ENCODE measurements at places on chromosomes 2 and 18.

DNA sequence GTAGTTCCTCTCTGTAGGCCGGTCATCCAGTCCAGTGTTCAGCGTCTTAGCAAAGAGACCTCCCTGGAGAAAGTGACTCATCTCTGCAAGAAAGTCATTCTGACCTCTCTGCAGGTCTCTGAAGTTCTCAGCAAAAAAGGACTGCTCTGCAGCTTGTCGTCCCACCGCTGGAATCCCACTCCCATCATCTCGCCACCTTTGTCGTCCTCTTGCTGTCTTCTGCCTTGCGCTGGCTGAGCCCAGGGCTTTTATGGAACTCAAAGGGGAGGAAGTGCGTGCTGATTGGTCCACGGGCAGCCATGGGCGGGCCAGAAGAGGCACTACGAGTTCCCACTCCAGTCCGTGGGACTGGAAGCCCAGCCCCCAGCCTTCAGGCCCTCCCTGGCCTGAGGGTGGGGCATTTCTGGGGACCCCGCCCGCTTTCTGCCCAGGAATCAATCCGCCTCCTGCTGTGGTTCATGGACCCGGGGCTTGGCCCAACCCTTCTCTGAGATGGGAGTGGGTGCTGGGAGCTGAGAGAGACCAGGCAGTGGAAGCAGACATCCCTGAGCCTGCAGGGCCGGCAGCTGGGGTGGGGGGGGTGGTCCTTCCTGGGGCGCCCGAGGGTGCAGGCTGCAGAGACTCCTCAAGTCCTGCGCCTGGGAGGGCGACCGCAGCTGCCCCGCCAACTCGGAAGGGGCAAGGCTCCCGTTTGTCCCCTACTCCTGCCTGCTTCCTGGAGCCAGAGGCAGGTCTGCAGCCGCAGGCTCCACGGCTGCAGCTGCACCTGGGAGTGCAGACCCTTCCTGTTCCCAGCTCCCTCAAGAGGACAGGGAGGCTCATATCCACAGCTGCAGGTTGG lies 660.7 kb upstream of the RAB6C start:
- DNase-seq: no peak

DNA sequence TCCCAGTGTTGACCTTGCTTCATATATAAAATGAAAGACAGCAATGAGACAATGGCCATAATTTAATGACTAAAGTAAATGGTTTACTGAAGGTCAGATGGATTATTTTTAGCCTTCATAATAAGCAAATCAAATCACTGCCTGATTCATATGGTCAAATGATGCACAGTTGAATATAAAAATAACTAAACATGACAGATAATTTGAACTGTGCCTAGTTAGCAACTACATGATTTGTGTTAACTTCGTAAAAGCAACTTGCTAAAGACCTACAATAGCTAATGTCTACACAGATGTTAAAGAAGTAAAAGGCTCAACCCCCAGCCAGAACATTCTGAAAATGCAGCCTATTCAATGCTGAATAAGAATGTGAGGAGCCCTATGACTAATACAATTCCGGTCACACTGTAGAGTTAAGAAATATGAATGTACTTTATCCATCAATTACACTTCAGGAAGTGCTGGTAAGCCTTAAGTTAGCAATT lies 590.8 kb upstream of the CDH2 start:
- no peak for DNase-seq

GRCh38 chr2:148586522-148587128 lies 57.9 kb upstream of the EPC2 start:
- DNase-seq: no peak

DNA sequence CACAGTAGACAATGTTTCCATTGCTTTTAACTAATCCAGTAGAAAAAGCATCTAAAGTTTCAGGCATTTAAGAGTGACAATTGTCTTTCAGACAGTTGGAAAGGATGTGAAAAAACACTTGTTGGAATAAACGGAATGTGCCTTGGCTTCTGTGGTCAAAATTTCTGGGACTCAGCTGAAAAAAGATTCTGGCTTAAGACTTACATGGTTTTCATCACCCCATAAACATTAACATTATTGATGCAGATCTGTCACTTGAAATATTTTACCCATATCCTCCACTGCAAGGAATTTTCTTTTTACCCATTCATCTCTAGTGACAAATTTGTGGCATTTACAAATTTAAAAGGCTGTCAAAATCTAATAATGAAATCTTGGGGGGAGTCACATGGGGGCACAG lies 166.0 kb downstream of the SRBD1 start:
- no peak for DNase-seq

DNA sequence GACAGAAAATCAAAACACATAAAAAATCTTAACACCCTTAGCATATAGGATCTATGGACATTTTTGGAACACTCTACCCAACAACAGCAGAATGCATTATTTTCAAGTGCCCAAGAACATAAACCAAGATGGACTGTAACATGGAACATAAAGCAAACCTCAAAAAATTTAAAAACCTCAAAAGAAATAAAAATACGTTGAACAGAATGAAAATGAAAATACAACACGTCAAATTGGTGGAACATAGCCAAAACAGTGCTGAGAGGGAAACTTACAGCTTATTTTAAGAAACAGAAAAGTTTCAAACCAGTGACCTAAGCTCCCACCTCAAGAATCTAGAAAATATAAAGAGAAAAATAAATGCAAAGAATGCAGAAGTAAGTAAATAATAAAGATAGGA lies 58.3 kb upstream of the BCL2L11 start:
- DNase-seq: no peak

DNA sequence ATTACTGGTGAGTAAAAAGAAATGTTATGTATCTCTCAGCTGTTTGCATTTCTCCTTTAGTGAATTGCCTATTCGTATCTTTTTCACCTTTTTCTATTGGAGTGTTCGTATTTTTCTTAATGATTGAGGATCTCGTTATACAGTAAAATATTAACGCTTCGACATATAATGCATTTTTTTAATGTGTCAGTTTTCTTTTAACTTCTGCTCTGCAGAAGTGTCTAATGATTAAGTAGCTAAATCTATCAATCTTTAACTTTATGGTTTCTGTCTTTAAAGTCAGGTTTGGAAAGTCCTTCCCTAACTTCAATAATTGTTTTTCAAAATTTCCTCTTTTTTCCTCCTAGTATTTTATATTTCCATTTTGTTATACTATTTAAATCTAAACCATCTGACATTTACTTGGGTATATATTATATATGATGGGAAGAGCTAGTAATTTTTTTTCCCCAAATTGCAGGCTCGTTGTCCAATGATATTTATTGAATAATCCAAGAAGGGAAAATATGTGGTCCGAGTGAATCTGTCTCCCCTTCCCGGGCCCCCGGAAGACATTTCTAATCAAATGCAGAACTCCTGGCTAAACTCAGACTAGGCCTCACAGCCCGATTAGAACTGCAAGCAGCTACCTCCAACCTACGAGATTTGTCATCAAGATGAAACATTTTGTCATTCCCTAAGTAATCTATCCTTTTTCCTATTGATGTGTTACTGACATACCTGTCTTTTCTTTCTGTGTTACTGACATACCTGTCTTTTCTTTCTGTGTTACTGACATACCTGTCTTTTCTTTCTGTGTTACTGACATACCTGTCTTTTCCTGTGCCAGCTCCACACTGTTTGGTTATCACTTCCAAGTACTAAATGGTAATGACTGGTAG lies 17.2 kb downstream of the PCBP1 start:
- no peak for DNase-seq

DNA sequence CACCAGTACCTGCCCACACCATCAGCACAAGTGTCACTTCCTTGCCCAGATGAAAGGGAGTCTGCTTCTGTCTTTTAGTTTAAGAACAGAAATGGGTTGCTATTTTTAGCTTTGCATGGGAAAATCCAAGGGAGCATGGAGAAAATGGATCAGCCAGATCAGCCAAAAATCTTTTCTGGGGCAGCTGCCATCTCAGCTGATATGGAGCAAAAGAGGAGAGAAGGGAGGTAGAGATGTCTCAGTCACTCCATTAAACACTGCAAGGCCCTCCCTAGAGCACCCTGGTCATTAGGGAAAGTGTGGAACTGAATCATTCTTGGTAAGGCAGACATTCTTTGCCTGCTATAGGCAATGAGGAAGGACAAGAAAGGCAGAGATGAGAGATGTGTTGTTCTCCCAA lies 79.9 kb downstream of the CTAGE1 start:
- no peak for DNase-seq

GRCh38 chr2:74959106-74959751 lies 786 bp downstream of the POLE4 start:
- DNase-seq: peak; percentile 2

GRCh38 chr2:212193056-212193455 lies 345.5 kb downstream of the ERBB4 start:
- DNase-seq: no peak

- no peak for DNase-seq
These were observed 158.9 kb downstream of the PRPF40A start for GRCh38 chr2:152558158-152558984.

GRCh38 chr2:48173141-48173540 lies 266.8 kb upstream of the FBXO11 start:
- DNase-seq: no peak

DNA sequence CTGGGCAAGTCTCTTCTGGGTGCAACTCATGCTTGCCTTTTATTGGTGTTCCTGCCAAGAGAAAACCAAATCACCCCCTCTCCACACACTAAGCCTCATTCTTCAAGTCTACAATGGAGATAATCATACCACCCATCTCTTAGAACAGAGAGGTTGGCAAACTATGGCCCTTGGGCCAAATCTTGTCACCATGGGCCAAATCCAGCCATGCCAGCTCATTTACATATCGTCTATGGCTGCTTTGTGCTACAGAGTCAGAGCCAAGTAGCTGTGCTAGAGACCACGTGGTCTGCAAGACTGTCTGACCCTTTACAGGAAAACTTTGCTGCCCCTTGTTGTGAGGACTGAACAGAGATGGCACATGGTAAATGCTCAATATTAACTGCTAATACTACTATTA lies 270.3 kb upstream of the PARD3B start:
- no peak for DNase-seq

GRCh38 chr2:64840426-64840881 lies 148.7 kb upstream of the SLC1A4 start:
- no peak for DNase-seq

GRCh38 chr2:162074928-162075688 lies 1.1 kb upstream of the DPP4 start:
- DNase-seq: no peak

DNA sequence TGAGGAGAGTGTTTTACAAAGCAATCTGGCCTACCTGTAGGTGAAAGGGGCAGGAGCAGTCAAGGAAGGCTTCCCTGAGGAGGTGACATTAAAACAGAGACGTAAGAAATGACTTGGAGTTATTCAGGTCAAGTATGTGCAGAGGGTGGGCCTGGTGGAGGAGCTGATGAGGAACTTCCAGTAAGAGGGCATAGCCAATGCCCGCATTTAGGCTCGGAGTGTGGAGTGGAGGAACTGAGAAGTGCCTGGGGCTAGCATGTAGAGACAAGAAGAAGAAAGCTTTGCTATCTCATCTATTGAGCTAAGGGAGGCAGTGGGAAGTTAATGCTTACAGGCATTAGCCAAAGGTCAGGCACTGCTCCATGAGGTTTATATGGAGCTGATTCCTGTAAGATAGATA lies 312.2 kb downstream of the ZNF521 start:
- DNase-seq: no peak

DNA sequence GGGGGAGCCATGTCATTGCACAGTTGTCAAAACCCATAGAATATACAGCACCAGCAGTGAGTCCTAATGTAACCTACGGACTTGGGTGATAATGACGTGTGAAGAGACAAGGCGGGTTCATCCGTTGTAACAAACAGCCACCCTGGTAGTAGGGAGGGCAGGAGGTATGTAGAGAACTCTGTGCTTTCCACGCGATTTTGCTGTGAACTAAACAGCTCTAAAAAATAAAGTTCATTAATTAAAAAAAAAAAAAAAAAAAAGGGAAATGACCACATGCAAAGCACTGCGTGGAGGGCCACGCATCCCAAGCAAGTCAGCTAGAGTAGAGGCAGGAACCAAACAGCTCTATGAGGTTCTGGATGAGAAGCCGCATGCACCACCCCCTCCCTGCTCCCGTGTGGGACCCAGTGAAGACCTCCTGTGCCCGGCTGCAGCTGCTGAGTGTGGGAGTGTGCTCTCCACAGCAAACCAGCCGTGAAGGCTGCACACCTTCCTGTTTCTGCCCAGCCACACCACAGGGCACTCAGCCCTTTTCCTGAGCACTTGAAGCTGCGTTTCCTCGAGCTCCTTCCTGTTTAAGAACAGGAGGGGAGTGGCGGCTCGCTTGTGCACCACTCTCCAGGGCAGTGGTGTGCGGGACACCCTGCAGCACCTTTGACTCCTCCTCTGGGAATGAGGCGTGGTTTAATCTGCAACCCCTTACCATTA lies 65.6 kb downstream of the ODC1 start:
- DNase-seq: no peak

GRCh38 chr2:102591491-102592045 lies 27.8 kb upstream of the SLC9A2 start:
- no peak for DNase-seq

GRCh38 chr2:3265981-3266924 lies 111.4 kb downstream of the EIPR1 start:
- no peak for DNase-seq

DNA sequence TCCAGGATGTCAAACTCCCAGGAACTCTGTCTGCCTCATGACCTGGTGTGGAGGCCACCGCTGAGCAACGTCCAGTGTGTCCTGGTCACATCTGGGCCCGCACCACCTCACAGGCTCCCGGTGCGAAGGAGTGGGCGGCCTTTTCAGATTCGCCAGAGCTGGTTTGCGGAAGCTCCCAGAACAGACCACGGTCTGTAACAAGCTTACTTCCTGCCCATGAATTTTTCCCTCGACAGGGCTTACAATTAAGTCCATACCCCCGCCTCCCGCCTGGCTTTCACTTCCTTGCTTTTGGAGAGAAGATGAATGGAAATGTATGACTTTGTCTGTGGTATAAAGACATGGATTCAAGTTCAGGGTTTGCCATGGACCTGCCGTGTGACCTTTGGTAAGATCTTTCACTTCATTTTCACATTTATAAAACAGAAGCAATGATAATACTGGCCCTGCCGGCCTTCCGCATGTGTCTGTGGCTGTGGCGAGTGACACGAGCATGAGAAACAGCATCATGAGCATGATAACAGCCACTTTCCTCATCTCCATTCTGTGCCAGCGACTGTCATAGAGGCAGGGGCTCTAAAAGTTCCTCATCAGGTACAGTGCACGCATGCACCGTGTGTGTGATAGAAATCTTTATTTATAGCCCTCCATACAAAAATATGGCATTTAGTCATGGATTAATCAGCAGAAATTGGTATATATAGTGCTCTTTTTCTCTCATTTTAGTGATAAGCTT lies 31.0 kb upstream of the KCNF1 start:
- no peak for DNase-seq

DNA sequence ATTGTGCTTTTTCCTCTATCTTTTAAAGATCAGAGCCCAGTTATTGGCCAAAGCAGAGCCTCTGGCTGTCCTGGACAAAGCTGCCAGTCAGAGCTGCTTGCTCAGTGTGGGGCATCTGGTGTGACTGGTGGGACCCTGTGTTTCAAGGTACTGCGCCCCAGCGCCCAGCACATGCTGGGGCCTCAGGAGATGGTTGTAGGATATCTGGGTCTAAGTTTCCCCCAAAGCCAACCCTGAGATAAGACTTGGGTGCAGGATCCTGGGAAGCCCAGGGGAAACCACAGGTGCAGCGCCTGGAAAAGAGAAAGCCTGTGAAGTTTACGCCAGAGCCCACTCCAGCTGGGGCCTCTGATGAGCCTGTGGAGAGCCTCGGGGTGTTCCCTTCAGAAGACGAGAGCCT lies 117.7 kb downstream of the RPIA start:
- no peak for DNase-seq

GRCh38 chr18:35616664-35617423 lies 35.3 kb downstream of the GALNT1 start:
- peak; percentile 40 for DNase-seq

GRCh38 chr18:13745696-13746095 lies 19.2 kb downstream of the RNMT start:
- DNase-seq: no peak

All from stimulated activated CD4-positive, alpha-beta T cell treated with anti-CD3 and anti-CD28 coated beads, Interleukin-12 subunit alpha, Interleukin-12 subunit beta, amount 100 ng/mL, for 4 hours (primary cell).